ENCODE measurements at places on chromosomes 4 and X.

DNA sequence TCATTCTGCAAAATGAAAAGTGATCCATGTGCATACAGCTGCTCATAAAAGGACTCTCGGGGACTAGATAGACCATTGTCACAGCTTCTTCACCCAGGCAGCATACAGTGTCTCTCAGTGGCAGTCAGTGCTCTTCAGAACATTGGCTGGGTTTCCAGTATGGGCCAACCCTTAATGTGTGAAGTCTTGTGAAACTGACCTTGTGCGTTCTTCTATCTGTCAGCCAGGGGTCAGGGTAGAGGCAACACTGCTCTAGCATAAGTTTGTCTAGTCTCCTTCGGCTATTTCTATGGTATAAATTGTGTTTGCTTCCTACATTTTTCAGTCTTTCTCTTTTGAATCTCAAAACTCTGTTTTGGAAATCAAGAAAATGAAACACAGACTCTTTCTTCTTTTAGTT lies 37.0 kb upstream of the SMIM31 start:
- peak; percentile 6 for DNase-seq

DNA sequence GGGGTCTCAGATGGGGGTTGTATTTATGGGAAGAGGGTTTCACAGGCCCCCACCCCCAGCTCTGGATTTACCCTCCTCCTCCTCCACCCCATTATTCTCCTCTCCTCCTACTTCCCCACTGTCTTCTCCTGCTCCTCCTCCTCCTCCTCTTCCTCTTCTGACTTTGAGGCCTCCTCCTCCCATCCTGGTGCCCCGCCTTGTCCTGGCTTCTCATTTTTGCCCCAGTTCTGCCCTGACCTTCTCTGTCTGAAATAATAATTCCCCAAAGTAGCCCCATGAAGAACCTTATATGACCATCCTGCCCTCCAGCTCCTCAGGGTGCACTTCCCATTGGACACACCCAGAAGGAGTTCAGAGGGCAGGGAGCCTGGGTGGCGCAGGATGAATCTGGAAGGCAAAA lies 351.4 kb upstream of the GATB start:
- no peak for DNase-seq

GRCh38 chr4:48108309-48109073 lies 25.6 kb downstream of the TXK start:
- no peak for DNase-seq

DNA sequence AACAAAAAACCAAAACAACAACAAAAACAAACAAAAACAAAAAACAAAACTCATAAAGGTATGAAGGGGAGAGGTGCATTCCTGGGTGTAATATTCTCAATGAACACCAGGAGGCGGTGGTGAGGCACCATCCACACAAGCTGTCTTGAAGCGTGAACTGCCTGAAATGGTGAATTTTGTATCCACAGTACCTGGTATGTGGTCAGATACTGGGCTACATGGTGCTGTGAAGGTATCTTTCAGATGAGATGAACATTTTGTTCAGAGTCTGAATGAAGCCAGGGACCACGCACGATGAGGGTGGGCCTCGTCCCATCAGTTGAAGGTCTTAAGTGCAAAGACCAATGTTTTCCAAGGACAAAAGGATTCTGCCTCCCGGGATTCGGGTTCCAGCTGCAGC lies 58.5 kb downstream of the ASMT start:
- DNase-seq, result no peak

- no peak for DNase-seq
Observed at GRCh38 chr4:174496631-174497432, 25.5 kb downstream of the HPGD start.

DNA sequence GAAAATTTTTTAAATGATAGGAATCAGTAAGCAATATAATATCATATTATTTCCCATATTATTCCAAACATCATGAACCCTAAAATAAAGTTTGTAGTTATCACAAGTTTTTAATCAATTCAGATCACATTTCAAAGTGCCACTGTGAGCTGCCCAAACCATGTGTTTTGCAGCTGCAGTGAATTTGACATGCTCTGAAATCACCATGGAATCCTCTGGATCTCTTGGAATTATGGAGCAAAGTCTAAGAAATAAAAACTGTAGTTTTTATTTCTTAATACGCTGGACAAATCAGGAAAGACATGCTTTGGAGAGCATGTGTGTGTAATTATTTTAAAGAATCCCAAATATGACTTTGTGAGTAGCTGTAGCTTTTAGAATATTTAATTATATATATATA lies 262.7 kb downstream of the ANKRD50 start:
- no peak for DNase-seq

DNA sequence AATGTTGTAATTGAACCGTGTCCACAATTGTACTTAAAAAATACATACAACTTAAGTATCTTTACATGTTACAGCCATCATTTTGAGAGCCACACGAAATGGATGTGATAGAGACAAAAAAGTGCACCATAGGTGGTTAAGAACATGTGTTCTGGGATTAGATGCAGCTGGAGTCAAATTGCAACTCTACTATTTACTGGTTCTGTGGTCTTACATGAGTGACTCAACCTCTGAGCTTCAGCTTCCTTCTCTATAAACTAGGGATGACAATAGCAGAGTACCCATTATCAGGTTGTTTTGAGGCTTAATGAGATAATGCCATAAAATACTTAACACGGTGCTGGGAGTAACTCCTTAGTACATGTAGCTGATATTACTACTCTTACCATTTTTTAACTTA lies 130.4 kb downstream of the IDS start:
- DNase-seq, result peak; percentile 6

DNA sequence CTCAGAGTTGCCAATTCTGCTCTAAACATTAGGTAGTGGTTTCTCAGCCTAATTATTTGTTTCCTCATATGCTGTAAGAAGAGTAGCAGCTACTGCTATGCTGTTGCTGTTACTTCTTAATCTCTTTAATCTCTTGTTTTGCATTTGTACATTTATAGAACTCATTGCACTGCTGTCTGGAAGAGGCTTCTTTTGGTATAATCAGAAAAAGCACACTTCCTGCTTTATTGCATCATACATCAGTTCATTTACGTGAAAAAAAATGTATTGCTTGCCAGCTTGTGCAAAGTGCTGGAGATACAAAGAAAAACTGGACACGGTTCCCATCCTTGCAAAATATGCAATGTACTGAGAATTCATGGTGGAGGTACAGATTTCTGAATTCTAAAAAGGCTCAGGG lies 332.0 kb downstream of the GRXCR1 start:
- DNase-seq, result no peak

- DNase-seq, result no peak
Observed at GRCh38 chr4:169059306-169060211, 49.5 kb upstream of the CBR4 start.

GRCh38 chr4:154194649-154195048 lies 296.9 kb downstream of the DCHS2 start:
- DNase-seq, result no peak

DNA sequence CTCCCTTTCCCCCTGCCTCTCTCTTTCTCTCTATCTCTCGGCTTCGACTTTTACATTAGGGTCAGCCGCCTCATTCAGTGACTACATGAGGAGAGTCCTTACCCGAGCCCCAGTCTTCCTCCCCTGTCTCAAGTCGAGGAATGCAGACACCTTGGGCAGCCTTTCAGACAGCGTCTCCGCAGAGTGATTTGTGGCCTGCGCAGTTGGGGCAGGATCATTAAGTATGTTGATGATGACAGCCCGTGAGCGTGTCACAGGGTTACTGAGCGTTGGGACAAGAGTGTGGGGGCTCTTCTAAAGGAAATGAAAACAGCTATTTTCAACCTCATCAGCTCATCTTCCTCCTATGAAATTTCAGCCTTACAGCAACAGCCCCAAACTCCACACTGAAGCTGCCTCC lies 312.1 kb upstream of the GATB start:
- DNase-seq, result no peak

GRCh38 chr4:42484630-42485029 lies 87.3 kb downstream of the SHISA3 start:
- no peak for DNase-seq

GRCh38 chr4:150799207-150799606 lies 215.9 kb downstream of the LRBA start:
- no peak for DNase-seq

GRCh38 chrX:9180623-9181022 lies 146.7 kb upstream of the FAM9B start:
- no peak for DNase-seq

DNA sequence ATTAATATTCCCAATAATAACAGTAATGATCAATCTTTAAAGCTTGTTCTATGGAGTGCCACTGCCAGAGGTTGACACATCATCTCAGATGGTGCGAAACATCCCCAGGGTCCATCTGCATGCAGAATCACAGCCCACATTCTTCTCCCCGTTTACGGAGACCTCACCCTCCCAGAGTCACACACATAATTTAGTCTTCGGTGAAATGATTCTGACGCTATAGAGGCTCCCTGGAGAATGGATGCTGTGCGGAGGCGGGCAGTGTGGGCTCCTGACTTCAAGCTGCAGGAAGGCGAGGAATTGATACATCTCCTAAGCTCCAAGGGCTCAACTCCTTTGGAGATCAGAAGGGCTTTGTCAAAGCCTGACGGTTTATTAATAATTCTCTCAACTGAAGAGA lies 11.0 kb upstream of the ARHGAP36 start:
- no peak for DNase-seq

GRCh38 chrX:136453114-136453513 lies 34.6 kb upstream of the BRS3 start:
- no peak for DNase-seq

DNA sequence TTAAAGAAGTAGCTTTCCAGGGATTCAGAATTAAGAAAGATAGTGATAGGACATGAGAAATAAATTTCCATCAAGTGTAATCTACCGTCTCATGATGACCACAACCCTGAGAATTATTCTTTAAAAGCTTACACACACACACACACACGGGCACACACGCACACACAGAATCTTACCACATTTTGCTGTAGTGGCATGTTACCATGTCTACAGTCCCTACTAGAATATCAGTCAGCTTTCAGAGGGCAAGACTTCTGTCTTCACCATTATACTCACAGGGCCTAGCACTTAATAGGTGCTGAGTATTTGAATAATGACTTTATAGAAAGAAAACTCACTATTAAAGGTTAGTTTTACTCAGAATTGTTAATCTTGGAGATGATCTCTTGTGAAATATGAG lies 15.4 kb downstream of the CMC4 start:
- DNase-seq, result no peak

DNA sequence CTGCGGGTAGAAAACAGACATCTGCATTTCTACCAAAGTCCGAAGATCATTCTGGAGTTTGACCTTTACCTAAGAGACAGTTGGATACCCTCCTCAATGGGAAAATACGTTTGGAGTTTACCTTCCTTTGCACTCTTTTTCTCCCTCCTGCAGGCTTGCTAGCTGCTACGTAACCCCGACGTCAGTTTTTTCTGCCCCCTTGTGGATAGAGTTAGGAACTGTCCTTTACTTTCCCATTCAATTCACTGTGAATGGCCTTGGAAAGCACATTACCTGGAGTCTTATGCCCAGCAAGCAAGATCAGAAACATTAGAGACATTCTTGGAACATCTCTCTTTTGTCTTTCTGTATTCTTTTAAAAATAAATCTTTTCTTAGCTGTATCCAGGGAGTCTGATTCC lies 250.7 kb downstream of the NAP1L3 start:
- peak; percentile 32 for DNase-seq

DNA sequence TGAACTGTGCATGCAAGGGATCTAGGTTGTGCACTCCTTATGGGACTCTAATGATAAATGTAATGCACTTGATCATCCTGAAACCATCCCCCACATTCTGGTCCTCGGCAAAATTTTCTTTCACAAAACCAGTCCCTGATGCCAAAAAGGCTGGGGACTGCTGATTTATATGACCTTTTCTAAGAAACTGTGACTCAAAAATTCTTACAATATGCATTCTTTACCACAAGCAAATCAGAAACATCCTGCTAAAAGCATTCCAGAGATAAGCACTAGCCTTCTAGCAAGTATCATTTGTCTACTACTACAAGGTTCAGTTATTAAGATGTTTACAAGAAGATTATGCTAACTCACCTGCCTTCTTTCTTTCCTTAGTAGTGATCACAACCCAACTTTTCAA lies 166.5 kb upstream of the PCDH7 start:
- no peak for DNase-seq

DNA sequence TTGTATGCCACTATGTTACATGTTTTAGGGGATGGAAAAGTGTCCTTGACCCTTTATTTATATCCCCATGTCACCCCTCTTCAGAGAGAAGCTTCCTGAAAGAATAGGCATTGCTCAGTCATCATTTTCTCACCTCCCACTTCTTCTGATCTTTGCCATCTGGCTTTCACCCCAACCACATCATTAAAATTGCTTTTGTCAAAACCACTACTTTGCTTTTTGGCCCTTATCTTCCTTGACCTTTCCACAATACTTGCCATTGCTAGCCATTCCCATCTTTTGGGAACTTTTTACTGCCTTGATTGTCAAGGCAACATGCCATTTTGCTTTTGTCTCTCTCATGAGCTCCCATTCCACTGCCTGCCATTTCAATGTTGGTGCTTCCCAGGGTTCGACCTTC lies 14.9 kb upstream of the FAM9B start:
- DNase-seq, result no peak

DNA sequence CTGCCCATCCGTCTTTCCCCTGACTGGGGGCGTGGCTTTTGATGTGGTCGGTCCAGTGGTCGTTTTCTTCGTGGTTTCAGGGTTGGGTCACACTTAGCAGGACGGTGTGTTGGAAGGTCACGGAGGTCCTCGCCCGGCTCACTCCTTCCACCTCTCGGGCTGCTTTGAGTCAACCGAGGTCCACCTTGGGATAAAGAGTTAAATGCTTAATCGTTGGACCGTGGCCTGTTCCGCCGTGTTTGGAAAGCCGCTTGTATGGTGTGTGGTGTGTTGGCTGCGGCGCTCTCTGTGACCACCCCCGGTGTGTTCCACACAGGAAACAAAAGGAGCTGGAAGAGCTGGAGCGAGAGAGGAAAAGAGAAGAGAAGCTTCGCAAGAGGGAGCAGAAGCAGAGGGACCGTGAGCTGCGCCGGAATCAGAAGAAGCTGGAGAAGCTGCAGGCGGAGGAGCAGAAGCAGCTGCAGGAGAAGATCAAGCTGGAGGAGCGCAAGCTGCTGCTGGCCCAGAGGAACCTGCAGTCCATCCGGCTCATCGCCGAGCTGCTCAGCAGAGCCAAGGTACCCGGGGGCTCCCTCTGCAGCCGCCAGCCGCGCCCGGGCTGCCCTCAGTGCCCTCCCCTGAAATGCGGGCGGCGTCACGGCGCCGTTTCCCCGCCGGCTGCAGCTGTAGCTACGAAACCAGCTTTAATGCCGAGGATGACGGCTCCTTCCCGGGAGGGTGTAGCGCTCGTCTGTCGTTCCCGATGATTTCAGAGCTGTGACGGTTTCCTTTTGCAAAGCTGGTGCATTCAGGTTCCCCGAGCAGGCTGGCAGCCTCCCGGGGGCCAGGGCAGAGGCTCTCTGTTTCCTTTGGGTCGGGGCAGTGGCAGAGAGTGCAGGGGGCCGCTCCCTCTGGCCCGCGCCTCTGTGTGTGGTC lies 7.7 kb downstream of the AKAP17A start:
- DNase-seq, result no peak
